ENCODE measurements at places on chromosomes 2 and 18.

DNA sequence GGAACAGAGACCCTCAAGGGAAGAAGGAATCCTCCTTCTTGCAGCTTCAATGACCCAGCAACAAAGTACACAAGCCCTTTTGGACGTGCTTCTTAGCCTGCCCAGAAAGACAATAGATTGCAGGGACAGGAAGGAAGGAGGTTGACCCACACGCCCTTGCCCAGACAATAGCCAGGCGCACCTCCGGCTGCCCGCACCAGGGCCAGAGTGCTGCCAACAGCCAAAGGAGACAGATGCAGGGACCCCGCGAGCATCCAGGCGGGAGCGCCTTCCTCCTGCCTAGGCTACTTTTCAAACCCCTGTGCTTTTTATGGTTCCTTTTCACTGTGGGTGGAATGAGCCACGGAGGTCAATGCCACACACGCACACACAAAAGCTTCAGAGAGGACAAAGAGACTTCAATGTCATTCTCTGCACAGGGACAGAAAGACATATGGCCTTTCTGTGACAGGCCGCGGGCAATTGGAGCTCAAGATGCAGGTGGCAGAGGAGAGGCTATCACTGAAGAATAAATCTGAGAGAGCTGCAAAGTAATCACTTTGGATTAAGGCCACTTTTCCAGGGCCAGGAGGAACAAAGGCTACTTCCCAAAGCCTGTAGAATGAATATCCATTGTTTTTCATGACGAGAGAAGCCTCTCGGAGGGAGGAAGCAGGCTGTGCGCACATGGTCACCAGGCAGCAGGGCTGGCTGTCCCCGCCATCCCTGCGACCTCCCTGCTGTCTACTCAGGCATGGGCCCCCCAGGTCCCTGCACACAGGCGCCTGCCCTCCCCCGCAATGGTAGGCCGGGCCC is 300.6 kb downstream of the EIPR1 start:
- DNase-seq = no peak

DNA sequence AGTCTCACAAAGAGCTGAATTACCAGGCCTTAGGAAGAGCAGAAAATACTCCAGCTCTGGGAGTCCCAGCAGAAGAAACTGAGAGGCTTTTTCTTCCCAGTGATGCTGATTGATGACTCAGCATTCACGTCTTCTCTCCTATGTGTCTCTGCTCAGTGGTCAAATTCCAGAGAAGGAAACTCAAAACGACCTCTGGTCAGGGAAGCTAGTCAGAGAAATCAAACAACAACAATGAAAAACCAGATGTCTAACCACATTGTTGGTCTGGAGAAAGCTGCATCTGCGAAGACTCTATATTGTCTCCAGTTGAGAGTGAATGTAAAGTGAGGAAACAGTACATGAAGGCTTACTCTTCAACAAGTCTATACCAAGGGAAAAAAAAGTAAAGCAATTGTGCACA is 28.6 kb upstream of the CERS6 start:
- DNase-seq = no peak

- no peak for DNase-seq
These were observed 43.6 kb downstream of the SRBD1 start for GRCh38 chr2:45567288-45567963.

DNA sequence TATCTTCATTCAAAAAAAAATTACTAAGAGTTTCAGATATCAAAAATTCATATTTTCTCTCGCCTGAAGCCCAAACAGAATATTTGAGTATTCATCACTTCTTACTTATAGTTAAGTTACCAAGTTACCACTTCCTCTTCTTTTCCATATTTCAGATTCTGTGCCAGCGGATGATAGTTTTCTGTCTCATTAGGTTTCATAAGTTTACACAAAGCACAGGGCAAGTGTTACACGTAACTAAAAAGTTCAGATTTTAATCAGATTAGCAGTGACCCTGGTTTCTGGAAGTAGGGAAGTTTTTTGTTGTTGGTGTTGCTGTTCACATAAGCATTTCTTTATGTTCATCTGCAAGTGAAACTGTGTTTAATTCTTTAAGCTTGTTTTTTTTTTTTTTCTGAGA is 10.2 kb downstream of the AFTPH start:
- DNase-seq = no peak

- no peak for DNase-seq
These were observed 63.8 kb downstream of the ARL6IP6 start for GRCh38 chr2:152782171-152782570.

GRCh38 chr2:36492216-36492945 is 105.6 kb downstream of the FEZ2 start:
- DNase-seq = no peak

- DNase-seq = no peak
These were observed 35.1 kb downstream of the FAM117B start for GRCh38 chr2:202669841-202670240.

DNA sequence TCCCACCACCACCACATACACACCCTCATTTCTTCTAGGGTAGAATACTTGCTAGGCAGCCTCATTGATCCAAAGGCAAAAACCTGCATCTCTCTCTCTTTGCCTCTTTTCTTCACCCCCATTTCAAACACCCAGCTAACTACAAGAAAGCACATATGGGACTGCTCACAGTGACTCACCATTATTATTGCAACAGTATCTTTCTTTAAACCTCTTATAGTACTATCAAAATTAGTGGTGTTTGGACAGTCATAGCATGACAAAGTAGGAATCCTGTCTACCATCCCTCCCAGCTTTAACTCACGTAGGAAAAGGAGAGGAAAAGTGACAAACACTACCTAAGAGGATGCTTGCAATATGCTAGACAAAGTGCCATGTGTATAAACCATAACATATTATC is 422.5 kb upstream of the CRIM1 start:
- no peak for DNase-seq

DNA sequence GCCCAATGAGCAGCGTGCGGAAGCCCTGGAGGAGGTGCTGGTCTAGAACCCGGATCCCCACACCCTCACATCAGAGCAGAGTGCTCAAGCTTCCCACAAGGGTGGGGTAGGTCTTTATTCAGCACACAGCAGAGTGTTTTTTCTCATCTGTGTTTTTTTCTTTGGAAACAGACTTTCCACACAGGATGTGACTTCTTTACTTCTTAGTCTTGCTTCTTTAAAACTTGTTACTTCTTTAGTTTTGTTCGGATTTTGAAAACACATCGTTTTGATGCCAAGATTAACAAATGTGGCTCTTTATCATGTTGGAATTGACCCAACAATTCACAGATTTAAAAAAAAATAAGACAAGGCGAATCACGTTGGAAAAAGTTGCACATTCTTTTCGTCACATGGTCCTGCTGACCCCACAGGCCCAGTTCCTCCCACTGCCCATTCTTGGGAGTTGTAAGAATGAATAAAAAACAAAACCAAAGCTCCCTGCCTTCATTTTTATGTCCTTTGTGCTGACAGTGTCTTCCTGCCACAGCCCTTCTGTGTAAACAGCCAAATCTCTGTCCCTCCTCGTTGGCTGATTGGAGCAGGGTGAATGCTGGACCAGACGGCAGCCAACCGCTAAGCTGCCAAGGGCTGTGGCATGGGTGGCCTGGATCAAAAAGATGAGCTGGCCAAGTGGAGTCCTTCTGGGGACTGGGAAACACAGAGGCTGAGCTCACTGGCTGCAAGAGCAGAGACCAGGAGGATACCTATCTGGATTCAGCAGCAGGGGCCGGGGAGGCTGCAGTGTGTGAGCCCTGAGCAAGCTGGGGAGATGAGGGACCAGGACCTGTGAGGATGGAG is 81.6 kb downstream of the TWIST2 start:
- DNase-seq = no peak

GRCh38 chr2:240613781-240614180 is 11.5 kb upstream of the GPR35 start:
- no peak for DNase-seq

GRCh38 chr18:25604196-25604893 is 252.4 kb upstream of the ZNF521 start:
- DNase-seq = no peak

DNA sequence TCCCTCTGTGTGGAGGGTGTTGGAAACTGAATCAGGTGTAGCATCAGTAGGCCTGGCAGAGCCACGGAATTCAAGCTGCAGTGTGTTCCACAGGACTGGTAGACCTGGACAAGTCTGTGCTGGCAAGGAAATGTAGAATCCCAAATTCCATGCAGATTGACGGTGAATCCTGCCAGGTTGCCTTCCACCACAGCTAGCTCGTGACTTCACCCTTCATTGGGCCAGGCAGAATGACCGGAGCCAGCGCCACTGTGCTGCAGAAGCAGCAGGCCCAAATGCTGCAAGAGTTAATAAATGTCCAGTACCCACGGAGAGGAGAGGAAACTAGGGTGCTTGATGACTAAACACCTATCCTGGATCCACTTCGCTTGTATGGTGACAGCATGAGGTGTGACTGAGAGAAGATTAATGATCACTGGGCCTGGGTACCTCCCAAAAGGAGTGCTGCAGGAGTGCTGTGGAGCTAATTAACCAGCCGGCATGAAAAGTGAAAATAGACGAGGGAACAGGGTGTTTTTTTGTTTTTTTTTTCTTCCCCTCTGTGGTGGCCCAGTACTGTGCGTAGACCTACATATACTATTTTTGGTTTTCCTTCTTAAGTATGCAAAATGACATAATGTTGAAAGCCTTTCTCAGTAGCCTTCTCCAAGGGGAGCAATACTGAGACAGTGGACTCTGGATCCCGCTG is 122.2 kb downstream of the TANC1 start:
- no peak for DNase-seq

DNA sequence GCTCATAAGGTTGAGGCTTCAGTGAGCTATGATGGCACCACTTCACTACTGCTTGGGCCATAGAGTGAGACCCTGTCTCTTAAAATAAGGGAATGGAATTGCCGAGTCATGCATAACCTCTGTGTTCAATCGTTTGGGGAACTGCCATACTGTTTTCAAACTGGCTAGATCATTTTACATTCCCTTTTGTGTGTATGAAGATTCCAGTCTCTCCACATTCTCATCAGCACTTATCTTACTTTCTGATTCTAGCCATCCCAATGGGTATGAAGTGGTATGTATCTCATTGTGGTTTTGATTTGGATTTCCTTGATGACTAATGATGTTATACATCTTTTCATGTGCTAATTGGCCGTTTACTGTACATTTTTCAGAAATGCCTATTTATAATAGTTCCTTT is 23.7 kb downstream of the MARCHF7 start:
- no peak for DNase-seq

DNA sequence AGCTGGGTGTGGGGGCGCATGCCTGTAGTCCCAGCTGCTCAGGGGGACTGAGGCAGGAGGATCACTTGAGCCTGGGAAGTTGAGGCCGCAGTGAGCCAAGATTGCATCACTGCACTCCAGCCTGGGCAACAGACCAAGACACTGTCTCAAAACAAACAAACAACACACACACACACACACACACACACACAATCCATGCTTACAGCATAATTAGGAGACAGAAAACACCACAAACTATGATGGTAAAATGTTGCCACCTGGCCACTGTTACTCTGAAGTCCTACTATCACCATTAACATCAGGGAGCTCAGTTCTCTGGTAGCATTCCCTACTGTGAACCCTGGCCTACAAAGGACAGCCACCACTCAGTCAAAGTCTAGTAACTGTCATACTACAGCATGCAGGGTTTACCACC is 18.3 kb downstream of the DNPEP start:
- no peak for DNase-seq

DNA sequence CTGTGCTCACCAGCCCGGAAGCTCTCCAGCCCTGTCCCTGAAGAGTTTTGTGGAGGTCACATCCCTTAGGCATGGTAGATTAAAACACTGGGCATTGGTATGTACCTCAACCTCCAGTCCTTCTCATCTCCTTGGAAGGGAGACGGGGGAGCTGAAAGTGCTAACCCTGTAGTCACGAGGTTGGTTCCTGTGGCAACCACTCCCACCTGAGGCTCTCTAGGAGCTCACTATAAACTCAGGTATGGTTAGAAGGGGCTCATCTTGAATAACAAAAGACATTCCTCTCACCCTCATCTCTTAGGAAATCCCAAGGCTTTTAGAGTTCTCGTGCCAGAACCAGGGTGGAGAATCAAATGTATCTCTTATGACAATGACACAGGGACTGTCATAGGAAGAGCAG is 43.0 kb upstream of the MGAT4A start:
- no peak for DNase-seq

DNA sequence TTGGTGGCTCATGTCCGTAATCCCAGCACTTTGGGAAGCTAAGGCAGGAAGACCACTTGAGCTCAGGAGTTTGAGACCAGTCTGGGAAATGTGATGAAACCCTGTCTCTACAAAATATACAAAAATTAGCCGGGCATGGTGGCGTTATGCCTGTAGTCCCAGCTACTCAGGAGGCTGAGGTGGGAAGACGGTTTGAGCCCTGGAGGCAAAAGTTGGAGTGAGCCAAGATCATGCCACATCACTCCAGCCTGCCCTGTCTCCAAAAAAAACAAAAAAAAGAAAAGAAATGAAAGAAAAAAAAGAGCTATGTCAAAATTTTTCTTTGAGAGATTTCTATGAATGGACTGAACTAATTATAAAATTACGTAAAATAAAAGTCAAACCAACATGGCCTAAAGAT is 34.7 kb downstream of the ROCK2 start:
- no peak for DNase-seq

- no peak for DNase-seq
These were observed 529.1 kb upstream of the MEX3C start for GRCh38 chr18:51726614-51727013.

DNA sequence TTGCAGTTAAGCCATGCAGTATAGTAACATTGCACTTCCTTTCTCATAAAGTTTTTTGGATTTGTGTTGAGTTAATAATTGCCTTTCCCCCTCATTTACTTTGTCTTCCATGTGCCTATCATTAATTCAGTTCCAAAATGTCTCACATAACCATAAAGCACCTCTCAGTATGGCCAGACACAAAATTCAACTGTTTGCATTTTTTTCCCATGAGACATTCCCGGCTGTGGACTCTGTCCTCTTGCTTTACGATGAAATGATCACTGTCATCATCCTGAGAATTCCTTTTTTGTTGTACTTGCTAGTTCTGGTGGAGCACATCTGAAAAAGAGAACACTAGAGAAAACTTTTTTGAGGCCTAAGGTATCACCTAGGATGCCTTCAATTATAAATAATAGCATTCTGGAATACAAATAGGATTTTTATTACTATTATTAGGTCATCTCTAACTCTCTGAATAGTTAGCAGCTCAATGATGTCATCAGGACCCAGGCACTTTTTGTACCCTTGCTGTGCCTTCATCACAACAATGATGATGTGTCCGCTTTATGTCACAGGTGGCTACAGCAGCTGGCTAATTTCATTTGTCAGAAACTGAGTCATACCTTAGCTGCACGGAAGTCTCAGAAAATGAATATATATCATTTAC is 8.5 kb upstream of the ATP8B1 start:
- DNase-seq = no peak

- no peak for DNase-seq
These were observed 1128.6 kb upstream of the CDH2 start for GRCh38 chr18:29305516-29305915.

DNA sequence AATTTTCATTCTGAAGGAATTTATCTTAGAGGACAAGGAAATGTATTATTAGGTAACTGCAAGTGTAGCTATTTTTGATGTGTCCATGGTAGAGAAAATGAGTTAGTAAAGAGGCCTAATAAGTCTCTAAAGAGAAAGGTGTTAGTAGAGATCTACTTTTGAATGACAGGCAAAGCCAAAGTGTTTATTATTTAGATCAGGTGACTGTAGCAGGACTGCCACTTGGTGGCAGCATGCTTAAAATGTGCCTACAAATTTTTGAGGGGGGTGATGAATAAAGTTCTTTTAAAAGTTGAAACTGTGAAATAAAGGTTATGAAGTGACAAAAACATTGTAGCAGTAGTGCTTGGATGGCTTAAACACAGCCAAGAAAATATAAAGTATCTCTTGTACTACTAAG is 421.5 kb upstream of the MEIS1 start:
- DNase-seq = no peak

Measured in activated T-cell treated with anti-CD3 and anti-CD28 coated beads for 48 hours (primary cell).